ENCODE measurements at places on chromosomes 3 and 15.

DNA sequence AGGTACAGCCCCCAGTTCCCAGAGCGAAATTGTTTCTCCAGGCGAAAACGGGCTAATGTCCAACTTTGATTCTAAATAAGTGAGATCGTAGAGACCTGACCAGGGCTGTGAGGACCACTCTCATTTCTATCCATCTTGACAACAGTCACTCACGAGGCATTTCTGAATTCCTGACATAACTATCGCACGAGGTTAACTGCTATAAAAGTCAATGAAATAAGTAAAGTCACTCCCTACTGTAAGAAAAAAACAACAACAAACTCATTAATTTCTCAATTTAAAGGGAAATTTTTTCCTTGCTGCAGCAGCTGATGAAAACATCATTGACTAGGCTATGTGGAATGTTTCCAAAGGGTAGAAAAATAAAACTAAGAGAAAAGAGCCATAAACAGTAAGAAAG, 69.1 kb downstream of the GREM1 start:
- DNase-seq = peak; percentile 60

- DNase-seq = no peak
Observed at GRCh38 chr15:86691091-86691663, 611.5 kb downstream of the AGBL1 start.

DNA sequence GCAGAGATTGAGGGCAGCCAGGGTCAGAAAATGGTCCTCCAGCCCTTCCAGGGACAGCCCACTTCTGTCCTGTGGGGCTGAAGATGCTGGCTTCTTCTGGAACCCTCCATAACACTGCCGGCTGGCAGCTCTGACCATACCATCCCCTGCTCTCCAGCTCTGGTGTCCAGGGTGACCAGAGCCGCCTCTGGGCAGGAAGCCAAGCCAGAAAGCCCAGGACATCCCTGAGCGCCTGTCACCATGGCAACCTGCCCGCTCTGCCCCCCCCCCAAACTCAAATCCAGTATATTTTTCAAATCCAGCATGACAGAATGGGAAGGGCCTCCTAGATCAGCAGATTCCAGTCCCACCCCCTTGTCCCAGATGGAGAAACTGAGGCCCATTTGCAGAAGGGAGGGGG, 420 bp upstream of the TMIE start:
- no peak for DNase-seq

DNA sequence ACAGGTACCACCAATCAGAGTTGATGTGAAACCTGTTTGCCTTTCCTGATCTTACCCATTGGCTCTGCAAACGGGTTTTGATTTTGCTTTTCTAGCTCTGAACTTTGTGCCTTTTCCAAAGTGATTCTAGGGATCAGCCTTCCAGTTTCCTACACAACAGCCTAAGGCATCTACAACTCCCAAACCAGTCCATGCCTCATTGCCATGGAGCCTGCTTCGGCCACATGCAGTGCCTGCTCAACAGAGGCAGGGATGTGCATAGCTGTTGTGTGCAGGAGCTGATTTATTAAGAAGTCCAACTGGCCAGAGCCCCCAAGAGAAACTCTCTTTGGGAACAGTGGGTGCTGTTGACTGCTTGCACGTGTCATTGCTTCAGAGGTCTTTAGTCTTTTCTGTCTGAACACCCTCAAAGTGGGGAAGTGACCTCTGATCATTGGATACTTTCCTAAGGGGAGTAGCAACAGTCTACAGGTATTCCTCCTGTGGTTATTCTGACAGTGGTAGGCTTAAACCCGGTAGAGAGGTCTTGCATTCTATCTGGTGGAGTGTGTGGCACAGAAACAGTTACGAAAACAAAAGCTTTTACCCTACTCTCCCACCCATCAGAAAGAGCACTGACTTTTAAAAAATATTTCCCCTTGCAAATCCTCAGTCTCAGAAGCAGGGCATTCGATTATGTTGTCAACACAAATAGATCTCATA, 36.6 kb upstream of the THSD4 start:
- no peak for DNase-seq

DNA sequence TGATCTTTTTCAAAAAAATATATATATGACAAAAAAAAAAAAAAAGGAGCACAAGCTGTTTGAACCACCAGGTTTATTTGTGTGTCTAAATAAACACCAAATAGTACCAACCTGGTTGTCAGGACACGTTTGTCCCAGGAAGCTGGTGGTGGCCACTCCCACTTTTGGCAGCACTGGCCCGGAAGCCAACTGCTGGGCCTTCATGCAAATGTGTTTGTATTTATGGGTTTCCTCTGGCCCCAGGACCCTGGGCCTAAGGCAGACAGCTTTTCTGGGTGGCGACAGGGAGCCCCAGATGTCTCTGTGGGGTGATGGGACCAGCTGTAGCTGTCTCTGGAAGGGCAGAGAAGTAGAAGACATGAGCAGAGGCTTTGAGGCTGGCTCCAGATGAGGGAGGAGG, 31.6 kb downstream of the PRKCD start:
- DNase-seq = no peak
